GM20000 (cell line): ENCODE measurements at places on chromosomes 2 and 18.
A peak's percentile ranks its signal among the peaks of the same experiment; 100 is the strongest.

- DNase-seq = no peak
Measured at GRCh38 chr18:75529394-75529793, 101.9 kb upstream of the SMIM21 start.

GRCh38 chr18:3014503-3015203 is 1.7 kb upstream of the LPIN2 start:
- no peak for DNase-seq

- peak; percentile 59 for DNase-seq
Measured at GRCh38 chr2:43194121-43194869, 32.1 kb downstream of the ZFP36L2 start.

- no peak for DNase-seq
Measured at GRCh38 chr2:45964223-45964841, 312.9 kb downstream of the PRKCE start.

DNA sequence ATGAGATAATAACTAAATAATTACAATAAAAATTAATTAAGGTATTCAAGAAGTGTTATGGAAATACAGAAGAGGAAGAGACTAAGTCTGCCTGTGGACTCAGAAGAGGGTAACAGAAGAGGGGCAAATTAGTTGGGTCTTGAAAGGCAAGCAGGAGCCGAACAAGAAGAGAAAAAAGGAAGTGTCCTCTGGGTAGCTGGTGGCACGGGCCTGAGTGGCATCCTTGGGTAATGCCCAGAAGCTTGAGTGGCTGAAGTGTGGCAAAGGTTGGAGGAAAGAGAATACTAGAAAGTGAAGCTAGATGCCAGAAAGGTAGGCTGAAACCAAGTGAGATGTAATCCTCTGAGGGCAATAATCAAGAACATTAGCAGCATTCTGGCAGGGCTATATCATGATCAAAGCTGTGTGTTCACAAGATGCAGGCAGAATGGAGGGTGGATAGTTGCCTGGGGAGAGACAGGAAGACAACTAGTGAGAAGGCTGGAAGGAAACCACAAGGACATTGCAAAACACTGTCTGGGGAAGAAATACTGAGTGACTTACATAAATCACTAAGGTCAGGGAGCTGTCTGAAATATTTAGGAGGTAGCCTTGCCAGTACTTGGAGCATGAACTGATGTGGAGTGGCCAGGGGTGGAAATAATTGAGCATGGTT is 16.2 kb downstream of the DOCK10 start:
- DNase-seq = no peak

- no peak for DNase-seq
Measured at GRCh38 chr2:165011199-165011598, 55.9 kb upstream of the SLC38A11 start.

DNA sequence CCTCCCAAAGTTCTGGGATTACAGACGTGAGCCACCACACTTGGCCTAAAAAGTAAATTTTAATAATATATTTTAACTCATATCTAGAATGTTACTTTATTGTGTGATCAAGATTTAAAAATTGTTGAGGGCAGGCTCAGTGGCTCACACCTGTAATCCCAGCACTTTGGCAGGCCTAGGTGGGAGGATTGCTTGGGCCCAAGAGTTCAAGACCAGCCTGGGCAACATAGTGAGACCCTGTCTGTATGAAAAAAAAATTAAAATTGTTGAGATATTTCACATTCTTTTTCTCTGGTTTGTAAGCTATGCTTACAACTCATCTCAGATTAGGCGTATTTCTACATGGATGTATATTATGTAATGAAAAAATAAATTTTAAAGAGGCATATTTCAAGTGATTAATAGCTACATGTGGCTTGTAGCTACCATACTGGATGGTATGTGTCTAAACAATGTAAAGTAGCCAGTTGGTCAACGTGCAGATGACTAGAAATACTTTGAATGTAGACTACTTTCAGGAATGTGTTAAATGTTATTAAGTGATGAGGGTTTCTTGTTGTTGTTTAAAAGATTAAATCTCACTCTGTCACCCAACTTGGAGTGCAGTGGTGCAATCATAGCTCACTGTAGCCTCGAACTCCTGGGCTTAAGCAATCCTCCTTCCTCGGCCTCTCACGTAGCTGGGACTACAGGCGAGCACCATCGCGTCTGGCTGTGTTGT is 5.9 kb downstream of the RAB10 start:
- DNase-seq = no peak

DNA sequence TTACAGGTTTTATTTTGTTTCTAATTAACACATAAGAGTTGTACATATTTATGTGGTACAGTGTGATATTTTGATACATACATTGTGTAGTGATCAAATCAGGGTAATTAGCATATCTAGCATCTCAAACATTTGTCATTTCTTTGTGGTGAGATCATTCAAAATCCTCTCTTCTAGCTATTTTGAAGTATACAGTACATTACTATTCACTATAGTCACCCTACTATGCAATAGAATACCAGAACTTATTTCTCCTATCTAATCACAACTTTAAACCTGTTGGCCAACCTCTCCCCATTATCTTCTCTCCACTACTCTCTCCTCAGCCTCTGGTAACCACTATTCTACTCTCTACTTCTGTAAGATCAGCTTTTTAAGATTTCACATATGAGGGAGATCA is 325.8 kb downstream of the CYP26B1 start:
- DNase-seq = no peak

GRCh38 chr18:8507361-8507760 is 101.9 kb upstream of the RAB12 start:
- no peak for DNase-seq

DNA sequence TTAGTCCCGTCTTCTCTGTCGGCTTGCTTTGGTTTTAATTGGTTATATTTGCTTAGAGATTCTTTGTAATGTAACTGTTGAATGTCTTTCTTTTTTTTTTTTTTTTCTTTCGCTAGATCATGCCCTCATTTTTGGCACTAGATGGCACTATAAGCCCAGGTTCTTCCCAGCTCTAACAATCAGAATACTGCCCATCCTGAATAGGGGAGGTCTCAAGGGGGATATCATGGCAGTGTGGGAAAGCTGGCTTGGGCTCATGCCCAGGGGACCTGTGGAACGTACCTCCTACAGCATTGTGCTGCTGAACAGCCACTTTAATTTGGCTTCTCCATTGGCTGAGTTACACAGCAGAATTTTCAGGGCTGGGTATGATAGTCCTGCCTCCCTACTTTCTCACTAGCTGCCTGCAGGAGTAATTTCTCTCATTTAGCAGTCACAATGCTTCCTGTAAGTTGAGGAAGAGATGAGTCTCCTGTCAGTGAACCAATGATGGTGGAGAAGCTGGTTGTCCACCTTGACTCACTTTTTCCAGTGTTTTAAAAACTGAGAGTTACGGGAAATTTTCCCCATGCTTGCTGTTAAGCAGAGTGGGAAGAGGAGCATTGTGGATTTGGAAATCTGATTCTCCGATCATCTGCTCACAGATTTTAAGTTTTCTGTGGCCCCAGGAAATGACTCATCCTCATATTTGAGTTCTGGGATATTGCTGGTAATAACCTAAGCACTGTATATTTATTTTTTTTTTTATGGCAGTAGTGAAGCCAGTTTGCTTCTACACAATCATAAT is 47.2 kb downstream of the RAD51AP2 start:
- DNase-seq = no peak

DNA sequence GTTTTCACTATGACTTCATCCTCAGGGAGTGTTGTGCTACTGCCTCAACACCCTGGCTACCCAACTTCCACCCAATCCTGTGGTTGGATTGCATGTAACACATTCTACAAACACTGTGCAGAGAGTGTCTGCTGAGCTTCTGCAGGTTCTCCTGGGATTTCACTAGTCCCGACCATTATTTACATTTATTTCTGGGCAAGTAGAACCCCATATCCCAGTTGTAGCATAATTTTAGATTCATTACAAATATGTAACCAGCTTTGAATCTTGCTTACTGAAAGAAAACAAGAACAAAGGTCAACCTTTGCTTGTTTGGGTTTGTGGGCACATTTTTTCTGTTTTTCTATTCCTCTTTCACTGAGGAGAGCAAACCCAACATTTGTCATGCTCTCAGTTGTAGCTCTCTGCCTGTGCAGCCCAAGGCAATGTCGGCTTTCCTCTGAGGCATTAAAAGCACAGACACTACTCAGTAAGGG is 2036.1 kb upstream of the LRRTM1 start:
- DNase-seq = no peak

GRCh38 chr2:219002395-219003266 is 9.4 kb upstream of the CRYBA2 start:
- peak; percentile 77 for DNase-seq

DNA sequence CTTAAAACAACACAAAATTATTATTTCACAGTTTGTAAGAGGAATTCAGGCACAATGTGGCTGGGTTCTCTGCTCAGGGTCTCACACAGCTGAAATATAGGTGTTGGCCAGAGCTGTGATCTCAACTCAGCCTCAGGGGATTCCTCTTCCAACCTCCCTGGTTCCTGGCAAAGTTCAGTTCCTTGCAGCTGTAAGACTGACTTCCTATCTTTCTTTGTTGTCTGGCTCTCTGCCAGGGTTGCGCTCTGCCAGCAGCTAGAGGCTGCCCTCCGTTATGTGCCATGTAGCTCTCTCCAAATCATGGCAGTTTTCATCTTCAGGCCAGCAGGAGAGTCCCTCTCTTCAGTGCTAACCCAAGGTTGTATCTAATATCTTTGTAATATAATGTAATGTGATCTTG is 272.5 kb upstream of the KCNJ3 start:
- no peak for DNase-seq

DNA sequence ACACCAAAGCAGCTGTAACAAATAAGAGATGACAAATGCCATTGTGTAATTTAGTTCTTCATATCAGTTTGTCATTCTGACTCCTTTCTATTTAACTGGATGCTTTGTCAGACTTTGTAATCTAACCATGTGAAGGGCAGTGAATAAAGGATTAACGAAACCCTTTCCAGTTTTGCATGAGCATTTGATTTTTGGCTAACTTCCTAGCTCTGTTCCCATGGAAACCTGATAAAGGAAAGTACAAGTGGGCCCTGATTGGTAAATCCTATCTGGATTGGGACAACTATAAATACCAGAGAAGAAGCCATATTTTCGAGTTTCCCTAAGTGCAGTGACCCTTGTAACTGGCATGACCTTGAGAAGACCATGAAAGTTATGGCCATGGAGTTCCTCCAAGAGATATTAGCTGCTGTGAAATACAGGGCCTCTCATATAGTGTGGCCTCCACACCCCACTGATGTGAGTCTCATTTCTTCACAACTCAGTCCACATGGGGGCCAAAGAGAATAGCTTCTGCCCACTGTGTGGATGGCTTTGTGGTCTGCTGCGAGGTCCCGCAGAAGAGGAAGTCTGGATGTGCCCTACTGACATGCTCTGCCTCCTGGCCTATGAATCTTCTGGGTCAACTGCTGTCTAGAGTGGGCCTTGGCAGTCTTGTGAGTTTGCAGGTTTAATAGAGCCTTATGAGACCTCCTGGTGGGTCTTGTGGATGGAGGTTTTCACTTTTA is 38.2 kb upstream of the CYP1B1 start:
- DNase-seq = no peak

DNA sequence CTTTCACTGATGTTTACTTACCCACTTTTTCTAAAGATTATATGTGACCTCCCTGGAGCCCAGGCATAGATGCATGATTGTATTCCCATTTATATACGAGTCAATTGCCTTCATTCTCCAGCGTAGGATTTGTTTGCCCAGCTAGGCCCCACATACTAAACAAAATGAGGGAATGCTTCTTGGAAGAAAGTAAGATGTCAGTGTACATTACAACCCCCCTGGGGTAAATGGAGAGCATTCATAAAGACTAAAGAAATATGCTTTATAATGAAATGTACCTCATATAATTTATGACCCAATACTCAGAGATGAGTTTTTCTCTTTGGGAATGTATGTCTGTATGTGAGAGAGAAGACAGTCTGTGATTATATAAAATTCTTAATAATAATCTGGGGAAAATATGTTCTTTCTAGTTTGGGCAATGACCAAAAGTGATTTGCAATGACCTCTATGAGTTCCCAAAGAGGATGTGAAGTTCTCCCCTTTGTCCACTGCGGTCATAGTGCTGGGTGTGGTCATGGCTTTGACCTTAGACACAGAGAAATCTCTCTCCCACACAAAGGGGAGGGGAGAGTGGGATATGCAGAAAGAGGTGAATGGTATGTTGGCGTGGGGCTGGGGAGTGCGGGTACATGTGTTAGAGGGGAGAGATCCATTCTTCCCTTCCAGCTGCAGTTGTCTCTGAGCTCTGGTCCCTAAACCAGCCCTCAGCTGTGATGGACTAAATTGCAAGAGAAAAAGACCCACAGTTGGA is 175.6 kb downstream of the EN1 start:
- no peak for DNase-seq

GRCh38 chr18:51543658-51544155 is 346.2 kb upstream of the MEX3C start:
- no peak for DNase-seq

GRCh38 chr2:182917924-182918323 is 51.5 kb upstream of the FRZB start:
- DNase-seq = no peak

GRCh38 chr2:57490741-57491140 is 555.9 kb upstream of the VRK2 start:
- no peak for DNase-seq

GRCh38 chr2:201950606-201951005 is 83.0 kb upstream of the FZD7 start:
- DNase-seq = no peak

GRCh38 chr2:120445449-120446143 is 99.7 kb downstream of the INHBB start:
- no peak for DNase-seq

GRCh38 chr2:65291216-65292105 is 63.8 kb downstream of the ACTR2 start:
- DNase-seq = no peak

- DNase-seq = no peak
Measured at GRCh38 chr18:2302628-2303516, 268.4 kb downstream of the METTL4 start.

DNA sequence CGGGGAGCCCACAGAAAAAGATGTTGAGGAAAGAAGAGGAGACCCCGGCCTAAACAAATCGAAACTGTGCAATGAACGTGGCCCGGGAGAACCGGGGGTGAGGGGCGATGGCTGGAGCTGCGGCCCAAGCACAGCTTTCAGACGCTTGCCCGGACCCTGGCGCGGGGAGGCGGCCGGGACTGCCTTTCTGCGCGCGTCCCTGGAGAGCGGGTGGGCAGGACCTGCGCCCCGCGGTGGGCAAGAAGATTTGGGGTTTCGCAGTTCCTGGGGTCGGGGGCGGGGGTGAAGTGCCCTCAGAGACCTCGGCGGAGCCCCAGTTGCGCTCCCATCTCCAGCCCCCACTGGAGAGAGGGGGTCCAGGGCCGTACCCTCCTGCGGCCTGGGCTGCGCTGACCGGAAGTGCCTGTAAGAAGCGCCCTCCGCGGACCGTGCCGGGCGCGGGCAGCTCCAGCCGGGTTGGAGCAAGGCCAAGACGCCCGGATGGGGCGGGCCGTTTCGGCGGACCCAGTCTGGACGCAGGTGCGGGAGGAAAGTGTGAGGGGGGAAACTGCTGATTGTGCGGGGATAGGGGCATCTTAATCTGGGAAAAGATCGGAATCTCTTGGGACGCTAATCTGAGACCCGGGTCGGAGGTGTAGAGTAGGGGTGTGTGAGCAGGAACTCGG is 11.6 kb downstream of the EN1 start:
- DNase-seq = peak; percentile 27

GRCh38 chr2:239954166-239955086 is 70.7 kb downstream of the NDUFA10 start:
- DNase-seq = no peak
